Prostate gland (tissue), 2 donors: ENCODE measurements at places on chromosomes 1 and 21. TPM values are rescaled to one million over a fixed set of nuclear protein-coding genes. Genes with fewer than 3 reads are reported as not detected.

DEPDC1 gene
- total RNA-seq: 0.46 TPM

DNA sequence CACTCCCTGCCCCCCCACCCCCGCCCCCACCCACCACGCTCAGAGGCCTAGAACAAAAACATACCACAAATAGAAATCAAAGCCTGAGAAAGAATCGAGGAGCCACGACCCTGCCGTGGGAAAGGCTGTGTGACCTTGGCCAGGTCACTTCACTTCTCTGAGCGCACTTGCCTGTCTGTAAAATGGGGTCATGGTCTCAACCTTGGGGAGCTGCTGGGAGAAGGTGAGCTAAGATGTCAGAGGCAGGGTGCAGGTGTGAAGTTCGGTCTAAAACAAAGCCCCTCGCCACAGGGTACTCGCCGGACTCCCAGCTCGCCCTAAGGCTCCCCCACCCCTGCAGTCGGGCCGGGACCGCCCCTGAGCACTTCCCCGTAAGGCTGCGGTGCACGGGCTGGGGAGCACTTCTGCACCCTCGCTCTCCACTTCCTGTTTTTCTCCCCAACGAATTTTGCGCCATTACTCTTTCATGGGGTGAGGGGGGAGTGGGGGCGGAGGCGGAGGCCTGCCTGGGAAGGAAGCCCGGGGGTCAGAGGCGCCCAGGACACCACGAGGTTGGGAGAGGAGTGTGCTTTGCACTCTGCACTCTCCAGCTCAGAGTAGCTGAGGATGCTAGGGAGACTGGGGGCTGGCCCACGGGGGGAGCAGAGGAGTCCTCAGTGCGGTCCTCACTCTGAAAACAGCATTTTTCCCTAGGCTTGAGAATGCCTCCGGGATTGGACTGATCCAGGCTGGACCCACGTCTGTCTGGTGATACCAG, 21.9 kb upstream of the PIK3CD start:
- no peak for DNase-seq

GRCh38 chr1:178627037-178627436, 98.0 kb upstream of the RALGPS2 start:
- DNase-seq: no peak

- DNase-seq: no peak
Measured at GRCh38 chr1:204376919-204377799, 17.4 kb upstream of the PLEKHA6 start.

CCDC24 gene
- total RNA-seq: 23.7 TPM

KIF21B gene
- total RNA-seq: 10.5 TPM

ROR1 gene
- 7.3 TPM for total RNA-seq

OR2L5 gene
- total RNA-seq: not detected

- DNase-seq: no peak
Measured at GRCh38 chr1:116394270-116394669, 21.2 kb downstream of the ATP1A1 start.

A3GALT2 gene
- total RNA-seq: not detected

GRCh38 chr1:108767115-108767514, 20.6 kb downstream of the STXBP3 start:
- DNase-seq: no peak

CD34 gene
- total RNA-seq: 47.7 TPM

GRCh38 chr21:46401186-46401910, 57.3 kb upstream of the DIP2A start:
- DNase-seq: no peak

VAV3 gene
- 14.5 TPM for total RNA-seq

FCMR gene
- total RNA-seq: 2.2 TPM

DNA sequence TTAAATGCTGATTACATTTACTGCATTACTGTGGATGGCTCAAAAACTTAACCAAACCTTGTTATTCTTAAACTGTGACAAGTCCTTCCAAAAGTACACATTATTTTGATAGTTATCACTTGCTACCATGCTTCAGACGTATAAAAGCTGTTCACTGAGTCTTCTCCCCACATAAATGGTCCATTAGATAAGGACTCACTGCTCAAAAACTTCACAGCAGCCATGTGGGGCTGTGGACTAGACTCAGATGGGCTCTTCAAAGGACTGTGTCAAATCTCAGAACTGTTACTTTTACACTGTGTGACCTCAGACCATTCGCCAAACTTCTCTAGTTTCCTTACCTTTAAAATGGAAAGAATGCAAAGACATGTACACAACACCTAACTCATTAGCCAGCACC, 11.6 kb downstream of the SCAF4 start:
- DNase-seq: no peak

- DNase-seq: no peak
Measured at GRCh38 chr1:164748253-164748899, 189.4 kb downstream of the PBX1 start.

DNA sequence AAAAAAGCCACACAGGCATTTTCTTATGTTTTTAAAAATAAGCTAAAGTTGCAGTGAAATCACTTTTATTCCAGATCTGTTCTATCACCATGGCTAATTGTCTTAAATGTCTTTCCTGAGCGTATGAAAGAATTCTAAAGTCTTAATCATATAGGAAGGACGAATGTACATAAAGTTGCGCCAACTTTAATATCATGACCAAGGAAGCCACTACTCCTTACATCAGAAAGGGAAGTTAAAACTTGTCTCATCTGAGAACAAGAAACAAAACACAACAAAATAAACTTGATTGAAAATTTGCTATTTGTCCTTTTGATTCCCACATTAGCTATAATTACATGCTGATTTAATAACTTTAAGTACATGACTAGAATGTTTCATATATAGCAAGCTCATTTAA, 26.5 kb downstream of the CNIH4 start:
- DNase-seq: no peak

- no peak for DNase-seq
Measured at GRCh38 chr1:167127661-167128060, 33.8 kb downstream of the STYXL2 start.

DNA sequence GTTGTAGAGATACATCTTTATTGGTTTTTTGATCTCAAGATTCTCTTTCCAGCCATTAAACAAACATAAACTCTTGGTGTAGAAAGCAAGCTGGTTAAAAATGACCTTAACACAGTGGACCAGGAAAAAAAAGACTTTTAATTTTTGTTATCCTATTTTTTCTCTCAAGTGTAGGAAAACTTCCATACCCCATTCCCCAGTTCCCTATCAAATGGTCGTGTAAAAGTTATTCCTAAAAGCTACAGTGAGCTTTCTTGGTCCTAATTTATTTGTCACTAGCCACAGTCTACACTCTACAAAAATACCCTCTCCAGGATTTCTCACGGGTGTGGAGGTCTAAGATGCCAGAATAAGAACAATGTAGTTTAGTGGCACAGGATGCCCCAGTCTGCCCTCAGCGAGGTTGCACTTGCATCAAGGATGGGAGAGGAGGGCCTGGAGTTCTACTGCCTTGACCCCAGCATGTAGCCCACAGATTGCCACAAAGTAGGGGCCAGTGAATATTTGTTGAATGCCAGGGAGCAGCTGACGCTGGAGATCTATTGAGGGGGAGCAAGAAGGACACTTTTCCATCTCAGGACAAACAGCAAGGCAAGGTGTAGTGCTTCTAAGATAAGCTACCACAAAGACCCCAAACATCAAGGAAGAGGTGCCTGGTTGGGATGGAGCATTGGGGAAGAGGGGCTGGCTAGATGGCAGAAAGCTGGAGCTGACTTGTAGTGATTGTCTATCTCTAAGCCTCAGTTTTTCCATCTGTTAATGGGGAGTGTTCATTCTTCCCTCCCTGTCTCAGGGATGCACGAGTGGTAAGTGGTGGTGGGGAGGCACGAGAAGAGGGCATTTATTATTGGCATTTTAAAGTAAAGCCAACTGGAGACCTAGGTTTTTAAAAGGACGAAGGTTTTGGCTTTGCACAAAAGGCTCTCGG, 1.8 kb downstream of the MYCL start:
- DNase-seq: no peak

DNA sequence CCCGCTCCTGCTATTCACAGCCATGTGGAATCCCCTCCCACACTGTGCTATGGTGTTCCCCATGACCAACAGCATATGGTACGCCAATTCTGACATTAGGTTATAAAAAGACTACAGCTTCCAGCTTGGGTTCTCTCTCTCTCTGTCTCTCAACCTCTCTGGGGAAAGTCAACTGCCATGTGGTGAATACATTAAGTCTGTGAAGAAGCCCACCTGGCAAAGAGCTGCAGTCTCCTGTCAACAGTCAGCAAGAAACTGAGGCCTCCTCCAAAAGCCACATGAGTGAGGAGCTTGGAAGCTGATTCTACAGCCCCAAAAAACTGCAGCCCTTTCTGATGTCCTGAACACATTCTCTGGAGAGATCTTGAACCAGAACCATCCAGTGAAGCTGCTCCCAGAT, 25.0 kb upstream of the LRRC38 start:
- DNase-seq: no peak

- DNase-seq: peak; percentile 18
Measured at GRCh38 chr1:111649648-111650047, 30.1 kb downstream of the RAP1A start.

- DNase-seq: no peak
Measured at GRCh38 chr1:168906367-168906766, 177.4 kb upstream of the DPT start.

GRCh38 chr1:15153842-15154479, 414 bp downstream of the TMEM51 start:
- peak; percentile 39 for DNase-seq

PTPN7 gene
- 0.73 TPM for total RNA-seq

DNA sequence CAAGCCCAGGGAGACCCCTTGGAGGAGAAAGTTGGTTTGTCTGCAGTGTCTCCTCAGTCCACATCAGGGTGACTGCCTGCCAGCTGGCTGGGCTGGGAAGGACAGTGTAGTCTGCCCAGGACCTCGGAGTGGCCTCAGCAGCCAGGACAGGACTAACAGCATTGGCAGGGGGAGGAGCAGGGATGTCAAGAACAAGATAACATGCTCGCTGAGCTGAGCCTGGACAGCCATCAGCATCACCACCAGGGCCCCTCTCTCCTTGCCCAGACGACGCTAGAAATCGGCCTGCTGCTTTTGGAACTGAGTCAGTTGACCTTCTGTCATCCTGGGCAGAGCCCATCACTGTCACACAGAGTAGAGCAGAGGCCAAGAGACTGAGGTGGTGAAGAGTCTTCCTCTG, 83.6 kb upstream of the CNTN2 start:
- no peak for DNase-seq

DNA sequence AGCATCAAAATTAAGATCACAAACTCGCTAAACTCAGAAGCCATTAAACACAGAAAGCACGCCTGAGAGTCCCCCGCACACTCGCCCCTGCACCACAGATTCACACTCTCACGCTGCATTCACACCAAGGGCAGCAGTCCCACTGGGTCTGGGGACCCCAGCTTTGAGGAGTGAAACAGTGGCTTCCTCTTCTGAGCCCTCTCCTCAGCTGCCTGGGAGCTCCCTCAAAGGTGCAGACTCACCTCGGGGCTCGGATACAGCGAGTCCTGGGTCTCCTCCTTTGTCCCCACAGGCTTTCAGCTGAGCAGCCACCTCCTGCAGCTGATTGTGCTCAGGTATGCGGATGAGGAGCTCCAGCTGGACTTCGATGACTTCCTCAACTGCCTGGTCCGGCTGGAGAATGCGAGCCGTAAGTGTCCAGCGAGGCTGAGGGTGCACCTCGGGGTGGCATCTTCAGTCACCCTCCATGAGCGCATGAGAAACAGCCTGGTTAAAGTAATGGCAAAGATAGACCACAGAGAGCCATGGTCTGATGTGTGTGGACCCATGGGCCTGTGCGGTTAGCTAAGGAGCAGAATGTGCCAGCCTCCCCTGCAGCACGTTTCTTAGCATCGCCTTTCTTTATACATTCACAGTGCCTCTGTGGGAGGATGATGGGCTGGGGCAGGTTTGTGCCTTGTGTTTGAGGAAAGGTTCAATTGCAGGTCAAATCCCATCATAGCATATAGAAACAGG, 47.9 kb downstream of the CAPN9 start:
- DNase-seq: no peak

CSRP1 gene
- 1,117 TPM for total RNA-seq

GRCh38 chr21:21622460-21623234, 624.4 kb downstream of the NCAM2 start:
- no peak for DNase-seq

DNA sequence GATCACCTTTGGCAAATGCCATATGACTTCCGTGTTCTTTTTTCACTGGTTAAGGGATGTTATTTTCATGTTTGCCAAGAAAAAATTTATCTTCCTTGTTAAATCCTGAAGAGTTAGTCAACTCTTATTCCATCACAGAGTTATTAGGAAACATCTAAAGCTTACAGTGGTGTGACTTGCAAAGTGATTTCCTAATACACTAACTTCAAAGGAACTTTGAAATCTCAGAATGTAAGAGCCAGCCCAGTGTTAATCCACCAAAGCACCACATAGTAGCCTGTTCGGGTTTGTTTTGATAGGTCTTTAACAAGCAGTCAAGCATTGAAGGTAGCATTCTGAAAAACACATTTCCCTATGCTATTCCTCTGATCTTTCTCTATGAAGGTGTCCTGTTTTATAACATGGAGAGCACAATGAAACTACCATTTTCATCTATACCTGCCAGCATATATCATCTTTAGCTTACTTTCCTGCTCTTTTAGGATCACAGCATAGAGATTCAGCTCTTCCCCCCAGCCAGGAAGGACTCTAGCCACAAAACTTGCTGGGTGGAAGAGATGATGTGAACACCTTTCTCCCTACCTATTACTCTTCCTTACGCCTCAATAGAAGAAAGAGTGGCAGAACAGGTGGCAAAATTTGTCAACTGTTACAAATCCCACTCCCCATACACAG, 82.4 kb upstream of the MAGI3 start:
- no peak for DNase-seq

CYP4X1 gene
- 34.7 TPM for total RNA-seq

DNA sequence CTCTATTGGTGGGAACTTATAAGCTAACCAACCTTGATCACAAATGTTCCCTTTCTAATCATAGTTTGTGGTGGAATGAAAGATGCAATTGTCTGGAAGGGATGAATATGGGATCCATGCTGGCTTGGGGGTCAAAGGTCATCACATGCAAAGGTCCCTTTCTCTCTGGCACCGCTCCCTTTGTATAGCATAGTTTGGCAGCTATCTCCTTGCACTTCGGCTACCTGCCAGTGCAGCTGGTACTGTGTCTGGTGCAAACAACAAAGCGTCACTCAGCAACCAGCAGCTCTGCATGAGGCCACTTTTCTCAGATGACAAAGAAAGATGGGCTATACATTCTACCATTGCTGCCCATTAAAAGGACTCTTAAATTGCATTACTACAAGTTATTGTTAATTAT, 188.2 kb upstream of the NFIA start:
- no peak for DNase-seq

DNA sequence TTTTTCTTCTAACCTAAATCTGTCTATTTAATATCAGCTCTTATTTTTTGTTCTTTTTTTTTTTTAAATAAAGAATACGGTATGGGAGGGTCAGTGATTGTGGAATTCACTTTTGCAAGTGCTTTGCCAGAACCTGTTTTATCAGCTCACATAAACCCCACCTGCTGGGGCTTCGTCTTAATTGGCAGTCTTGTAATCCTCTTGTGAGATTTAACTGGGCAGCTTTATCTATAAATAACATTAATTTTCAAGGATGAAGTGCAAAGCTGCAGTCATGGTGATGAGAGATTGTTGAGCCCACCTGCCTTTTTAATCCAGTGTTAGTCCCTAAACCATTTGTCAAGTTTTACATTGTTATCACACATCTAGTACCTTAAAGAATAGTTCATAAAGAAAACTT, 18.2 kb upstream of the PDC start:
- DNase-seq: no peak

- no peak for DNase-seq
Measured at GRCh38 chr1:89865498-89866382, 44.9 kb downstream of the LRRC8D start.
